HFFc6 (cell line): ENCODE measurements at places on chromosomes 13 and 19. TPM values are rescaled to one million over a fixed set of nuclear protein-coding genes. Genes with fewer than 3 reads are reported as not detected.
A peak's percentile ranks its signal among the peaks of the same experiment; 100 is the strongest.

GRCh38 chr19:31351056-31351854 lies 2.0 kb upstream of the TSHZ3 start:
- H3K27me3 ChIP-seq, result no peaks in the 10 kb centered on the region; the same call in 1 of the 2 replicates
- peaks cover 35% of the 10 kb centered on the region for H3K4me1 ChIP-seq
- peak; percentile 55 for DNase-seq
- no peaks in the 10 kb centered on the region; the same call in 1 of the 2 replicates for H3K36me3 ChIP-seq

DNA sequence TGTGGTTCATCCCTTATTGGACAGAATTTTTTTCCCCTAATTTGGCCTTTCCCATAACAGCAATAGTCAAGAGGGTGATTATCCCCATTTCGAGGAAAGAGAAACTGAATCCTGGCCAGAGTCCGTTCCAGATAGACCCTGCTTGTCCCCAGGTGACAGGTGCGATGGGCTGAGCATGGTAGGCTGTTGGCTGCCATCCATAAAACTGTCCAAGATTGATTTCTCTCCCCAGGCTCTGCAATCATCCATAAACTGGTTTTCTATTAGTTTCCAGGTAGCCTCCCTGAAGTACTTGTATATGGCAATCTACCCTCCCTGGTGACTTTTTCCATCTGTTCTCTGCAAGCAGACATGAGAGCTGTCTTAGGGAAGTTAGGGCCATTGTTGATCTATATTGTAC lies 25.4 kb downstream of the SERP2 start:
- no peak overlapping the region for H3K4me3 ChIP-seq
- H3K4me1 ChIP-seq, result peaks cover 14% of the 10 kb centered on the region
- no peaks in the 10 kb centered on the region for H3K36me3 ChIP-seq
- DNase-seq, result no peak
- H3K27me3 ChIP-seq, result peaks cover 26% of the 10 kb centered on the region

DNA sequence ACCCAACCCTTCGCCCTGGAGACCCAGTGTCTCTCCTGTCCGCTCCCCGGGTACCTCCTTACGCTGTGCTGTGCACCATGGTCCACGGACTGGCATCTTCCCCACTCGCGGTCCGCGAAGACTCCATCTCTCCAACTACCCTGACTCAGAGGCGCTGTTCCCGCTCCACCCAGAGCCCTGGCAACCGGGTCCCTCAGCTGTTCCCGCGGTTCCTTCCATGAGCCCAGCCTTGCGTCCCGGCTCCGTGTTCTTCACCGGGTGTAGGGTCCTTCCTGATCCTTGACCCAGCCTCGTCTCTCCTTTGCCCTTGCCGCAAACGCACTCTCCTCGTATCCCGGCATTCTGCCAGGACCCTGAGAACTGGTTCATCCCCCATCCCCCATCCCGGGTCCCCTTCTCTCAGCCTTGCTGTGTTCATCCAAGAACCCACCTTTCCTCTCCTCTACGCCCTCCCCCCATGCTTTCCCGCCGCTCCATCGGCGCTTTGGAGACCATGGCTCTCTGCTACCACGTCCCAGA lies 664 bp downstream of the ICAM5 start:
- peaks cover 35% of the 10 kb centered on the region for H3K4me1 ChIP-seq
- peak overlapping the region; percentile 91 for H3K4me3 ChIP-seq
- peaks cover 8% of the 10 kb centered on the region for H3K27me3 ChIP-seq
- H3K27ac ChIP-seq, result peak overlapping the region; percentile 96
- peaks cover 11% of the 10 kb centered on the region for H3K36me3 ChIP-seq
- DNase-seq, result peak; percentile 19

- peak overlapping the region; percentile 61; the same call in 1 of the 2 replicates for H3K4me3 ChIP-seq
- H3K4me1 ChIP-seq, result peaks cover 71% of the 10 kb centered on the region
Measured at GRCh38 chr13:23323946-23324709, 109.4 kb downstream of the SACS start.

- peaks cover 4% of the 10 kb centered on the region for H3K27me3 ChIP-seq
- no peaks in the 10 kb centered on the region for H3K36me3 ChIP-seq
- peaks cover 5% of the 10 kb centered on the region; the same call in 1 of the 2 replicates for H3K4me1 ChIP-seq
- H3K4me3 ChIP-seq, result no peak overlapping the region
Measured at GRCh38 chr19:13887517-13887916, 10.6 kb downstream of the NANOS3 start.

- H3K27me3 ChIP-seq, result peaks cover 9% of the 10 kb centered on the region
- peak; percentile 94 for DNase-seq
- H3K4me3 ChIP-seq, result peak overlapping the region; percentile 49; the same call in 1 of the 2 replicates
- H3K4me1 ChIP-seq, result peaks cover 56% of the 10 kb centered on the region
- peak overlapping the region; percentile 98 for H3K27ac ChIP-seq
Measured at GRCh38 chr19:41298348-41298964, 11.5 kb upstream of the CCDC97 start.

DNA sequence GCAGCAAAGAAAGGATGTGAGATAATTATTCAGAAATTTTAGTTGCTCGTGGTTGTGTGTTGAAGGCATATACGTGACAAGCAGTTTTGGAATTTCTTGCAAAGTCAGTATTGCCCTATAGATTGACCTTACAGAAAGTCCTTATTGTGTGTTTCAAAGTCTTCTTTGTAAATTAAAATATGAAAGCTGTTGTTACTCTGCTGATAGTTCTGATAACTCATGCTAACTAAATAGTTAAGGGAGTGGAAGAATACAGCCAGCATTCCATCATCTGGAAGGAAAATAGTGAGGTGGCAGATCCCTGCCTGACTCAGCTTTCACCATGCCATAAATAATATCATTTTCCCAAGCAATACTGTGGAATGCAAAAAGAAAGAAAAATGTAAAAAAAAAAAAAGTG lies 27.2 kb downstream of the WASF3 start:
- peak; percentile 85 for DNase-seq
- H3K4me3 ChIP-seq, result peak overlapping the region; percentile 75
- H3K27me3 ChIP-seq, result no peaks in the 10 kb centered on the region; the same call in 1 of the 2 replicates
- peaks cover 58% of the 10 kb centered on the region for H3K4me1 ChIP-seq
- H3K36me3 ChIP-seq, result 0 out of 2 replicates have a peak, but pooled peaks cover 5% of the 10 kb centered on the region
- peak overlapping the region; percentile 73 for H3K27ac ChIP-seq

DNA sequence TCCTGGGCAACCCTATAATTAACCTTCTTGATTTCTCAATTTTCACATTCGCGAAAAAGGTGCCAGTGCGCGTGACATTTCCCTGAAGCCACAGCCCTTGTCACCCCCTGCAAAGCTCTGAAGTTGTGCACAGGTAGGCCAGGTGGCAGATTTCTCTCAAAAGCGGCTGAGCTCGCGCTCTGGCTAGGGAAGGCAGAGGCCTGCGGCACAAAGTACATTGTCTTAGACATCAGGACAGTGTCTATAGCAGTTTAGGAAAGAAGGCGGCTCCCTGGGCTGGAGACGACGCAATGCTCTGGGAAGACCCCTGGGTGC lies 42.9 kb upstream of the ZNF14 start:
- H3K27ac ChIP-seq, result peak overlapping the region; percentile 89
- H3K36me3 ChIP-seq, result peaks cover 57% of the 10 kb centered on the region
- peak overlapping the region; percentile 99 for H3K4me3 ChIP-seq
- H3K27me3 ChIP-seq, result peaks cover 1% of the 10 kb centered on the region; the same call in 1 of the 2 replicates

DNA sequence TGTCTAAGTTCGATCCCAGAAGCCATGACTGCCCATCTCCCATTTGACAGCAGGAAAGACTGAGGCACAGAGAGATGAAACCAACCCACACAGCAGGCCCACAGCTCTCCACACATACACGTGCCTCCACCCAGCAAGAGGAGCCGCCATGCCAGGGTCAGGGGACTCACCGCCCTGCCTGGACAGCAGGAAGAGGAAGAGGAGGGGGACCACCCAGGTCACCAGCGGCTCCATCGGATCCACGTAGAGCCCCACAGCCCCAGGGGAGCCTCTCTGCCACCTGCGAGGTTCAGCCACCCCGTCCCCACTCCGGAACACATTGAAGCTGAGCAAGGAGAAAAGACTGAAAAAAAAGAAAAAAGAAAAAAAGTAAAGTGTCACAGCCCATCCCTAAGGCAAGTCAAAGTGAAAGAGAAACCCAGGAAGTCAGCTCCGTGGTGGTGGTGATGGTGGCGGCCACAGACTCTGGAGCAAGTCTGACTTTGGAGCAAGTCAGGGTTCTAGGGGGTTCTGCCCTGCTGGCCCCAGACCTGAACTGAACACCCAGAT lies at the start of gene IL12RB1:
Gene IL12RB1, minus strand, starts transcription at position 345 of the 549 bp plus-strand sequence. Its CDS starts 111 bp downstream, at position 234.
- H3K4me1 ChIP-seq, result peaks cover 13% of the 10 kb centered on the region
- no peak for DNase-seq
- H3K27me3 ChIP-seq, result peaks cover 18% of the 10 kb centered on the region
- peak within 1 kb of the TSS; percentile 40; the same call in 1 of the 2 replicates for H3K27ac ChIP-seq
- H3K36me3 ChIP-seq, result no peaks in the 10 kb centered on the region

DNA sequence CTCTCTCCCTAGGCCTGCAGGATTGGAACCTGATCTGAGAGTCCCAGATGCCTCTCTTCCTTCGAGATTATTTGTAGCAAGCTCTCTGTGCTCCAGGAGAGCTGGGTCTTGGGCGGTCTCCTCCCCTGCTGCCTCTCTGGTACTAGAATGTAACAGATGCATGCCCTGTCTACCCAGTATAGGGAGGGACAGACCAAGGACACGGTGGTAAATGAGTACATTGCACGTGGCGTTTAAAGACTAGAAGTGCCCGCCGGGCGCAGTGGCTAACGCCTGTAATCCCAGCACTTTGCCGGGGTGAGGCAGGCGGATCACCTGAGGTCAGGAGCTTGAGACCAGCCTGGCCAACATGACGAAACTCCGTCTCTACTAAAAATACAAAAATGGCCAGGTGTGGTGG lies 11.7 kb downstream of the SLC27A1 start:
- no peak overlapping the region for H3K4me3 ChIP-seq
- peaks cover 36% of the 10 kb centered on the region for H3K4me1 ChIP-seq
- no peak overlapping the region for H3K27ac ChIP-seq
- H3K36me3 ChIP-seq, result no peaks in the 10 kb centered on the region
- H3K27me3 ChIP-seq, result peaks cover 6% of the 10 kb centered on the region

GRCh38 chr19:47699360-47699917 lies 13.8 kb upstream of the EHD2 start:
- H3K4me1 ChIP-seq, result peaks cover 17% of the 10 kb centered on the region
- peaks cover 6% of the 10 kb centered on the region for H3K27me3 ChIP-seq
- DNase-seq, result no peak

- H3K4me3 ChIP-seq, result no peak overlapping the region; the same call in 1 of the 2 replicates
- no peak overlapping the region for H3K27ac ChIP-seq
- H3K36me3 ChIP-seq, result peaks cover 9% of the 10 kb centered on the region
- H3K4me1 ChIP-seq, result peaks cover 20% of the 10 kb centered on the region
- H3K27me3 ChIP-seq, result no peaks in the 10 kb centered on the region
Measured at GRCh38 chr13:59914556-59914955, 249.2 kb downstream of the DIAPH3 start.

DNA sequence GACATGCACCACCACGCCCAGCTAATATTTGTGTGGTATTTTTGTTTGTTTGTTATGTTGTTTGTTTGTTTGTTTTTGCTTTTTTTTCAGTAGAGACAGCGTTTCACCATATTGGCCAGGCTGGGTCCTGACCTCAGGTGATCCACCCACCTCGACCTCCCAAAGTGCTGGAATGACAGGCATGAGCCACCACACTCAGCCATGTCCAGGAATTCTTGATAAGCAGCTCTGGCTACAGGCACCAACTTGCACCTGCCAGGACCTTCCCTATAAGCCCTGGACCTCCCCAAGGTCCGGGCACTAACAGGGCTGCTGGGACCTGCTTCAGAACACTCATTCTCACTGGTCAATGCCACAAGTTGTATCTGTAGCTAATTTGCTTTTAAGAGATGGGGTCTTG lies 48.7 kb downstream of the TINCR start:
- H3K36me3 ChIP-seq, result peaks cover 17% of the 10 kb centered on the region; the same call in 1 of the 2 replicates
- H3K4me3 ChIP-seq, result no peak overlapping the region
- peaks cover 27% of the 10 kb centered on the region for H3K27me3 ChIP-seq
- no peak overlapping the region for H3K27ac ChIP-seq
- no peak for DNase-seq

- H3K27ac ChIP-seq, result no peak overlapping the region
- H3K4me3 ChIP-seq, result no peak overlapping the region
- no peaks in the 10 kb centered on the region for H3K36me3 ChIP-seq
- no peaks in the 10 kb centered on the region for H3K27me3 ChIP-seq
- H3K4me1 ChIP-seq, result no peaks in the 10 kb centered on the region
- no peak for DNase-seq
Measured at GRCh38 chr13:36038785-36039555, 92.2 kb downstream of the DCLK1 start.

KLK10 gene
- total RNA-seq, result not detected in 3 replicates

TUBA3C gene
- total RNA-seq, result not detected in 3 replicates

SOX1 gene
- not detected in 3 replicates for total RNA-seq

MADCAM1 gene
- 0.18 to 0.33 TPM (median 0.25 TPM) in 3 replicates for total RNA-seq

CDC42EP5 gene
- total RNA-seq, result 45.9 to 70.3 TPM (median 59.4 TPM) in 3 replicates

SIGLEC8 gene
- total RNA-seq, result not detected in 3 replicates

HSH2D gene
- not detected in 3 replicates for total RNA-seq

POSTN gene
- total RNA-seq, result 21.8 to 216 TPM (median 187 TPM) in 3 replicates
